ENCODE measurements at places on chromosomes 6 and 20.

GRCh38 chr6:114339706-114340105, 3.1 kb downstream of the HS3ST5 start:
- DNase-seq, result no peak

DNA sequence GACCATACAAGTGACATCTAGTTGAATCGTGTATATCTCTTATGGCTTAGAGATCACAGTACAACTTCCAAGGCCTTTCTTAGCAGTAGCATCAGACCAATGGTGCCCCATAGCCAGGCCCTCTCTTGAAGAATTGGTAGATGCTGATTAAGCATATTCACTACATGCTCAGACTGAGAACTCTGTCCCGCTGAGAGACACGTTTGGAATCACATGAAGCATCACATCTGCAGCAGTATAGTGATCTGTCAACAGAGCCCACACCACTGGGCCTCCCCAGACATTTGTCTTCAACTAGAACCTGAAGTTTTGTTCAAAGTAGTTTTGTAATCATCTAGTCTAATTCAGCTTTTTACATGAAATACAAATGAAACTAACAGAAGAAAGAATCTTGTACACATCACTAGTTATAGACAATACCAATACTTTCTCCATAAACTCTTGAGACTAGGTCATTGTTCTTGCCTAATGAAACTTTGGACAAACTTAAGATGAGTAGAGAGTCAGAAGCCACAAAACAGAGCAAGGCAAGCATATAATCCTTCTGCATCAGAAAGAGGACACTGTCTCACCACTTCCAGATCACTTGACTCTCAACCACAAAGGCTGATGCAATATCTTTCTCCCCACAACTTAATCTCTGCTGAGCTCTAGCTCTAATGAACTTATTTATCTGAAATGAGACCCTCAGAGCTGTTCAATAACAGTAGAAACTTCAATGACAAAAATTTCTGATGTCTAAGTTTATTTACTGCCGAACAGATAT, 182.7 kb downstream of the TBX18 start:
- DNase-seq, result no peak

DNA sequence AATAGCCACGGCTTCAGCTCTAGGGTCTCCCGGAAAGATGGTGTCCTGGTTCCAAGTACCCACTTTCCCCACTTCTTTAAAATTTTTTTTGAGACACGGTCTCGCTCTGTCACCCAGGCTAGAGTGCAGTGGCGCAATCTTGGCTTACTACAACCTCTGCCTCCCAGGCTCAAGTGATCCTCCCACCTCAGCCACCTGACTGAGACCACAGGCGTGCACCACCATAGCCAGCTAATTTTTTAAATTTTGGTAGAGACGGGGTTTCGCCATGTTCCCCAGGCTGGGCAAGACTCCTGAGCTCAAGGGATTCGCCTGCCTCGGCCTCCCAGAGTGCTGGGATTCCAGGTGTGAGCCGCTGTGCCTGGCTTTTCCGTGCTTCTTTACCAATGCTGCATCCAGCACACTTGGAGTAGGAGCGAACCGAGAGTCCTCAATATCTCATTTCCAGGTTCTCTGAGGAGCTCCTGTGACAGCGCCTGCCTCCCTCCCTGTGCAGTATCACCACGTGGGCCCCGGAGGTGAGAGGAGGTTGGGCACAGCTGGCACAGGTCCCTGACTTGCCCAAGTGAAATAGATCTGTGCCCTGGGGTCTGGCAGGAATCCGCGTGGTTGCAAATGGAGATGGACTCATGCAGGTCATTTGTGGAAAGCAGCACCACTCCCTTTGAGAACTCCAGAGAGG, 37.3 kb downstream of the EZR start:
- DNase-seq, result no peak

DNA sequence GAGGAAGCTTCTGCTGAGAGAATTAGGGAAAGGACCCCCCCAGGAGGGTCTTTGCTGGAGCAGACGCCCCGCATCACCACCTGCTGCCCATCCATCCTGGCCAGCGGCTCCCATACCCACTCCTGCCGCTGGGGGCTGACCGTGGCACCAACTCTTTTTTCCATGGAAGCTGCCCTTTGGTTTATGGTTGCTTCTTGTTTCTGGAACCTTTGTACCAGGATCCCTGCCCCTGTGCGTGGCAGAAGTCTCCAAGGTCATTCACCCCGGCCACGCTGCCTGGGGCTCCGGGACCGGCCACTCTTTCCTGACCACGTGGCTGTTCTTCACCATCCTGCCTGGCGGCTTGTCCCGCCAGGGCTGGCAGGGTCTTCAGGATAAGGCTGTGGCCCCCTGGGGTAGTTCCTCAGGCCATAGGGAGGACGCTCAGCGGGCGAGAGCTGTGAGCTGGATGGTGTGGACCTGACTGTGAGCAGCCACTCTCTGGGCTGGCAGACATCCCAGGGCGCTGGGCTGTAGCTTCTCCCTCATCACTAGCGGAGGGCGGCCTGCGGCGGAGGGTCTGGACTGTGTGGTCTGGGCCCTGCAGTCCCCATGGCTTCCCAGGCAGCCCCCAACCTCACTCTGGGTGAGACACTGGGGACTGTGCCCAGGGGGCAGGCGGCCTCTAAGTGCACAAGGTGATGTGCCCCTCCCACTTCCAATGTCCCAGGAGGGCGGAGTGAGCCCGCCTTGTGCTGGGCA, 22.8 kb upstream of the RBBP8NL start:
- DNase-seq, result no peak

DNA sequence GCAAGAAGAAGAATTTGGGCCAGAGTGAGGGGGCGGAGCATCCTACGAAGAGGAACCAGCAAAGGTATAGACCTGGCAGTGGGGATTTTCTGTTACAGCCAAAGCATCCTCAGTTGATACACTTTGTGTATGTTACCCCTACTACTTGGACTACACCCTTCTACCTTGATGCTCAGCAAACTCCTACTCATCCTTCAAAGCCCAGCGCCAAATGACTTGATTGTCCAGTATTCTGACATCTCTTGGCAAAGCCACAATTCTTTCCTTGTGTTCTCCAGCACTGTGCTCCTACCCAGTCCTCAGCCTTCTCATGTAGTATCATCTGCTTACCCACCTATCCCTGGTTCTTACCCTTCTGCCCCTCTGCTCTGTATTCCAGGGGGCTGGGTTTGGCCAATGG, 21.7 kb upstream of the CTNNBL1 start:
- no peak for DNase-seq

- DNase-seq, result no peak
These were observed 20.5 kb downstream of the SNAI1 start for GRCh38 chr20:50003253-50003656.

- DNase-seq, result no peak
These were observed 71.8 kb upstream of the CENPW start for GRCh38 chr6:126268092-126268491.
